Activated naive CD4-positive, alpha-beta T cell treated with anti-CD3 and anti-CD28 coated beads, Interleukin-2, amount 50 U/mL, for 72 hours (primary cell): ENCODE measurements at places on chromosomes 6 and 20. TPM values are rescaled to one million over a fixed set of nuclear protein-coding genes. Genes with fewer than 3 reads are reported as not detected.

The CAGE1 gene
- total RNA-seq, result 0.30 TPM

The ADAM33 gene
- not detected for total RNA-seq

The PCNA gene
- total RNA-seq, result 697 TPM

The ELOVL4 gene
- total RNA-seq, result 0.61 TPM

The BPI gene
- not detected for total RNA-seq

The LY6G6D gene
- not detected for total RNA-seq

The TNFRSF6B gene
- not detected for total RNA-seq

The C6orf89 gene
- 31.9 TPM for total RNA-seq

The ENPP4 gene
- total RNA-seq, result 6.3 TPM

The TBC1D32 gene
- 8.4 TPM for total RNA-seq

The DLL1 gene
- total RNA-seq, result 1.1 TPM
